ENCODE measurements at places on chromosomes 2 and 18.

- no peak for DNase-seq
Measured at GRCh38 chr2:19748711-19749506, 152.9 kb downstream of the TTC32 start.

DNA sequence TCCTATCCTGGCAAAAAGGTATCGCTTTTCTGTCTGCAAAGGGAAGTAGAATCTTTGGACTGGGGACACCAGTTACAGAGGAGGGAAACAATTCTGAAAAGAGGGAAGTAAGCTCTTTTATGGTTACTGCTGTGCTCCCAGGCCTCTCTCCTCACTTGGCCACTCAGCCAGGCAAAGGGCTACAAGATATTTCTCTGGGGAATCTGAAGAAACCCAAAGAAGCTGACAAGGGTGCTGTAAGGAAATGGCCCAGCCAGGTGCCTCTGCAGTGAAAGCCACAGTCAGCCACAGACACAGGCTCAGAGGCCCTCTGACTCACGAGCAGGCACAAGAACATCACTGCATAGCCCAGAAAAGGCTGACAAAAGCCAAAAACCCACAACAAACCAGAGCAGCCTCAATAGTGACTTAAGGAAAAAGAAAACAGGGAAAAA, 5.8 kb downstream of the HDLBP start:
- no peak for DNase-seq

DNA sequence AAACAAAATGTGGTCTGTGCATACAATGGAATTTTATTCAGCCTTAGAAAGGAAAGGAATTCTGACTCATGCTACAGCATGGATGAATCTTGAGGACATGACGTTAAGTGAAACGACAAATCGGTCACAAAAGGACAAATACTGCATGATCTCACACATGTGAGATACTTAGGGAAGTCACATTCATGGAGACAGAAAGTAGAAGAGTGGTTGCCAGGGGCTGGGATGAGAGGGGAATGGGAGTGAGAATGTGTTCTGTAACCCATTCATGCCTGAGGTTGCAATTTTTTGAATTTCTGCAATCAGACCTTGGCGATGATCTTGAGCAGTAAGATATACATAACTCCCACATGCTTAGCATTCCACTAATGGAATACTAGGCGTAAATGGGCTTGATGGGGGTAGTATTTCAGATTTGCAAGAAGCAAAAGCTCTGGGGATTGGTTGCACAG, 22.0 kb downstream of the FHL2 start:
- DNase-seq = no peak

- DNase-seq = no peak
Measured at GRCh38 chr2:48148841-48149430, 242.6 kb upstream of the FBXO11 start.

GRCh38 chr18:79736846-79737245, 57.2 kb downstream of the CTDP1 start:
- no peak for DNase-seq

- DNase-seq = no peak
Measured at GRCh38 chr2:48127612-48128191, 221.4 kb upstream of the FBXO11 start.

DNA sequence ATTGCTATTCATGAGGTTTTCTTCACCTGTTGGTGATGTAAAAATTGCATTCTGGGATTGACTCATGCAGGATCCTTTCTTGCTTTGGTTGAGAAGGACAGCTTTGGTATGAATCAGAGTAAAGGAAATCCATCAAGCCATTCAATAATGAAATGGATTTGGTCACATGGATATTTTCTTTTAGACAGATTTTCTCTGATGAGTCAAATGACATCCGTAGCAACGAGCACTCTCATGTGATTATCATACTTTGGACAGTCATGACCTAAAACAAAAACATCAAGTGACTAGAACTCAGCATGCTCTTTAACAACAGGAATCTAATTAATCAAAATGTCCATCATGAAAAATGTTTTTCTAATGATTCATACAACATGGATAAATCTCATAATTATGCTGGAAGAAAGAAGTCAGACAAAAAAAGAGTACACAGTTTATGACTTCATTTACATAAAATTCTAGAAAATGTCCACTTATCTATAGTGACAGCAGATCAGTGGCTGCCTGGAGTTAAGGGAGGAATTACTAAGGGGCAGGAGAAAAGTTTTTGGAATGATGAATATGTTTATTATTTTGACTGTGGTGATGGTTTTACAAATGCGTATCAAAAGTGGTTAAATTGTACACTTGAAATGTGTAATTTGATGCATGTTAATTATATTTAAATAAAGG, 30.7 kb downstream of the TRAK2 start:
- DNase-seq = peak; percentile 10
